ENCODE measurements at places on chromosomes 1 and 21.

GRCh38 chr1:6953907-6954364 is 168.7 kb downstream of the CAMTA1 start:
- no peak for DNase-seq

DNA sequence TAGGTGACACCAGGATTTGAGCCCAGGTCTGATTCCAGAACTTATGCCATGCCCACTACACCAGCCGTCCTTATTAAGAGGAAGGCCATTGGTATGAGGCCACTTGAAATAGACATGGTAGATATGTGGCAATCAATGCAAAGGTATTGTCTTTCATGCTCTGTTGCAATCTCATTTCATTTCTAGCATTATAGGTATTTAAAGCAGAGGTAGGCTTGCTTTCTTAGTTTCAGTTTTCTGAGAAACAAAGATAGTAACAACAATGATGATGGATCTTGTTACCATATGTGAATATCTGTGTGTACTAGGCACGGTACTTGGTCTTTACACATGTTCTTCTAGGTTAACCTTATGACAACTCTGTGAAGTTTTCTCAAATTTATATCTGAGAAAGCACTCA is 113.1 kb downstream of the FGGY start:
- no peak for DNase-seq

- no peak for DNase-seq
Observed at GRCh38 chr21:32141318-32141633, 137.6 kb downstream of the MIS18A start.

- DNase-seq = no peak
Observed at GRCh38 chr1:163263818-163264655, 57.7 kb upstream of the NUF2 start.

DNA sequence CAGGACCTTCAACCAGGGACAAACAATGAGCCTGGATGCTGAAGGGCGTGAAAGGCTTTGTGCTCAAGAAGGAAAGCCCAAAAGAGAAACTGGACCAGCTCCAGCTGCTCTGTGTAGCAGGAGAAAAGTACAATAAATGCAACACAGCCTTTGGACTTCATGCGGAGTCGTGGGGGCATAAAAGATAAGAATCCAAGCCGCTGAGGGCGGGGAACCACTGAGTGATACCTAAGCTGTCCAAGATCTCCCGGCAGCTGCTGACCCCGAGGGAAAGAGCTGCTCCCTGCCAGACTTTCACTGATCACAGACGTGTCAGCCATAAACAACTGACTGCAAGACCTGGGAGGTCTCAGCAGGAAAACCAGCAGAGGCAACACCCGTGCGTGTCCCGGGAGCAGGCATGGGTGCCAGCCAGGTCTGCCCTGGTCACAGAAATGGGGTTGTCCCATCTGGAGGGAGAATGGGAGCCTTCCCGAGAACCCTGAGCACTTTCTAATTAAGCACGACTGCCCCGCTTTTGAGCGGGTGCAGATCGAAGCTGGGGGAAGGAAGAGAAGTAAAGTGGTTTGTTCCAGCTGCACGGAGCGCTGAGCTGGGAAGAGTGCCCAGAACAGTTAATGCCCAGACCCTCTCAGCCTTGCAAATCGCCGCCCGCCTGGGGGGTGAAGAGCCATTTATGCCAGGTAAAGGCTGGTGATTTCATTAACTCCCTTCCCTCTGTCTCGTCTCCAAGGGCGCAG is 68.3 kb upstream of the TARDBP start:
- no peak for DNase-seq

DNA sequence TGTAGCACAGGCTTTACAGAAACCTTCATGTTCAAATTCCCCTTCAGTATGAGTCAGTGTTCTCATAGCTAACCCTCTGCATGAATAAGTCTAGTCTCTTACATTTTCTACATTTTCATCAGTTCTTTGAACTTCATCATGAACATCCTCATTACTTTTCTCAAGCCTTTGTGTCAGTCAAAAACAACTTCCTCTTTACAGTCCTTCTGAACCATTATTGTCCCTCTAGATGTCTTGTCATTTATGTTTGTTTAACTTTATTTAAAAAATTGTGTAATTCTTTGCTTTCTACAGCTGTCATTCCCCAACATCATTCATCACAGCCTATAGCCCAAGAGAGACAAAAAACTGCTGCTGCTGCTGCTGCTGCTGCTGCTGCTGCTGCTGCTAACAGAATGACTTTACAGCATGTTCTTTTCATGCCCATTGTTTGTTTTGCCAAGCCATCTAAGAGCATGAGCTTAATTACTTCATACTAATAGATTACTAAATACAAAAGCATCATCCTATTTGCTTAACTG is 133.1 kb downstream of the LRRC40 start:
- no peak for DNase-seq

DNA sequence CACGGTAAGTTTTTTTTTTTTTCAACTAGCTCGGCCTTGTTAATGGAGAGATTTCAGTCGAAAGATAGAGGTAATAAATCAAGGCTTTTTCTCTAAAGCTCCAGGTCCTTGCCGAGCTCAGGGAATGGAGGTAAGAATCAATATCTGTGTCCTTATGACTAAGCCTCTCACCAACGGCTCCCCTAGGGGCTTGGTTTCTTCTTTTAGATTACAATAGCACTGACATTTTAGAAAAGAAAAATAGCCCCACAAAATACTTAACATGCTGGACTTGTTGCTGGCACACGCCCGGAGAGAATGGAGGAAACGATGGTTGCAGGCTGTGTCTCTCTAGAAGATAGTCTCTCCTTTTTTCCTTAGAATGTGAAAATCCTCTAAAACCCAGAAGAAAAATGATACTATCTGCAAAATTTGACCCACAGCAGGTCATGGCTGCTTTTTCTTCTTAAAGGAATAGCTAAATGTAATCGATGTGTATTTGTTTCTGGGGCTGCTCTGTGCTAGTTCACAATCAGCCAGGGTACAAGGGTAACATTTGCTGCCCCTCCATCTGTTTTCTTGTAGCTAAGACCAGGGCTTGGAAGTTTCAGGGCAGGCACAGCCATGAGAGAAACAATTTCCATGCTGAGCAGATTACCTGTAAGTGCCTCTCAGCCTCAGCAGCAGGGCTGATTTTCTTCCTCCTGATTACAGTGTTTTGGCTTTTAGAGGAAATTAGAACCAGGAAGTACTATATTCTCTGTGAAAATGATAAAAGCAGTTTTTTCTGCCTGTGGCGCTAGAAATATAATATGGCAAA is 86.2 kb upstream of the GNG12 start:
- DNase-seq = no peak

DNA sequence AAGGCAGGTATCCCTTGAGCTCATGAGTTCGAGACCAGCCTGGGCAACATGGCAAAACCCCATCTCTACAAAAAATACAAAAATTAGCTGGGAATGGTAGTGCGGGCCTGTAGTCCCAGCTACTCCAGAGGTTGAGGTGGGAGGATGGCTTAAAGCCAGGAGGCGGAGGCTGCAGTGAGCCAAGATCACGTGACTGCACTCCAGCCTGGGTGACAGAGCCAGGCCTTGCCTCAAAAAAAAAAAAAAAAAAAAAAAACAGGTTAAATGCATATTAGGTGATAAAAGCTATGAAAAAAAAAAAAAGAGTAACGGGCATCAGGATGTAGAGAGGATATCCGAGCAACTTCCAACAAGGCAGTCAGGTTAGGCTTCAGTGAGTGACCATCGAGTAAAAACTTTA is 2.8 kb upstream of the SRRM1 start:
- DNase-seq = no peak

DNA sequence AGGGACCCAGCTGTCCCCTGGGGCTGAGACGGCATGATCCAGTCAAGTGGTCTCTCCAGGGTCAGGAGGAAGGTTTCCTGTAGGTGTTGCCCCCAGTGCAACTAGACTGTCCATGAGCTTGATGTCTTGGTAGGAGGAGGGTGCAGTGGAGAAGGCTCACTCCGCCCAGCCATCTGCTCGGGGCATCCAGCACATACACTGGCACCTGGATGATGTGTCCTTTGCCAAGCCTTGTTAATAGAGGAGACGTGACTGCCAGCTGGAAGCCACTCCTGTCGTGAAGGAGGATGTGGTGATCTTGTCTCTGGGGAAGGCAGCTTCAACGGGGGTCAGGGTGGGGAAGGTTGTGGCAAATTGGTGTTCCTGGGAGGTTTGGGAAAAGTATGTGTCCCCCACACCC is 6.2 kb downstream of the DISP3 start:
- no peak for DNase-seq

Measured in activated CD4-positive, alpha-beta T cell treated with anti-CD3 and anti-CD28 coated beads, Interleukin-2, amount 50 U/mL, for 4 hours (primary cell).